ENCODE measurements at places on chromosomes 13 and 19.
A peak's percentile ranks its signal among the peaks of the same experiment; 100 is the strongest.

DNA sequence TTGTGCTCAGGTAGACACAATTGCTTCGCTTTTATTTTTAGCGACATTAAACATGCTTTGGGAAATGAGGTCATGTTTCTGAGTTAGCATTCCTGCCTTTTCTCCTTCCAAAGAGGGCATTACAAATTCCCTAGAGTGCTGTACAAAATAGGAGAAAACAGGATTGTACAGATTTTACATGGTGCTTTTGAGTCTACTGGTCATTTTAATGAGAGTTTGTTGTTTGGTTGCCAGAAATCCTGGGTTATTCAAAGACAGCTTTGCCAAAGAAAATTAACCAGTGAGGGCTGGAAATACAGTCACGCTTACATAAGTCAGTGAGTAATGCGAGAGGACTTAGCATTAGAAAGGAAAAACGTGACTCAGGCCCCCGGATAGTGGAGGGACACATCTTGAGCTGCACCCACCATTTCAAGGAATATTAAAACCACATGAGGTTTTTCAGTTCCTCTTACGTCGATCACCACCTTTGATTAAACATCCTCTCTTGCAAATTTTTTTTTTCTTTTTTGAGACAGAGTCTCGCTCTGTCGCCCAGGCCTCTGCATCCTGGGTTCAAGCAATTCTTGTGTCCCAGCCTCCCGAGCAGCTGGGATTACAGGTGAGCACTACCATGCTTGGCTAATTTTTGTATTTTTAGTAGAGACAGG lies 55.4 kb downstream of the SACS start:
- no peak for DNase-seq
- H3K27me3 ChIP-seq, result peaks cover 10% of the 10 kb centered on the region
- H3K27ac ChIP-seq, result peak overlapping the region; percentile 60
- peak overlapping the region; percentile 16 for H3K4me3 ChIP-seq

GRCh38 chr13:100549316-100549715 lies 39.3 kb downstream of the GGACT start:
- H3K27me3 ChIP-seq, result no peaks in the 10 kb centered on the region
- DNase-seq, result no peak
- peaks cover 35% of the 10 kb centered on the region for H3K4me1 ChIP-seq
- H3K4me3 ChIP-seq, result no peak overlapping the region
- H3K27ac ChIP-seq, result no peak overlapping the region
- H3K36me3 ChIP-seq, result peaks cover 5% of the 10 kb centered on the region

DNA sequence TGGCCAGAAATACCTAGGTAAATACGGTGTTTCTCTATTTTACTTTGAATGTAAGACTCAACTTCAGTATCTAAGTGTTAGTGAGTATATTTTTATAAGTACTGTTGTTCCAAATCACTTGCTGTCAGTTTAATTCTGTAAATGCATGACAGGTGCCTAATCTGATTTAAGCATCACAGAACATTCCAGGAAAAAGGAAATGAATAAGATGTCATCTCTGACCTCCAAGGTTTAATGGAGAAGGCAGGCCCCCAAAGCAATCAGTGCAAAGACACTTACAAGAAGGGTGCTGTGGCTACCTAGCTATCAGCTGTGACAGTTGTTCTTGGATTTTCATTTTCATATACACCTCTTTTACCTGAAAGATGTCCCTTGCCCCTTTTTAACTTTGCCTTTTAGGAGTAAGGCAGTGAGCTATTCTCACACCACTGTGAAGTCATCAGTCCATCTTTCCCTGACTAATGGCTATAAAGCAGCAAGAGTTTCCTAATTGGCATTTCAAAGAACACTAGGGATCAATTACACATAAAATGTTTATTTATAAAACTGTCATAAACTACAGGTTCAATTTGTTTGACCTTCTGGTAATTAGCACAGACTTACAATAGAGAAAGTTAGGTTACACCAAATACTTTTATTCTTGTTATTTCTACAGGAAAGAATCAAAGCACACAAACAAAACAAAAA lies 427.6 kb downstream of the SPRY2 start:
- no peak for DNase-seq
- H3K4me1 ChIP-seq, result peaks cover 3% of the 10 kb centered on the region
- no peak overlapping the region for H3K27ac ChIP-seq
- no peaks in the 10 kb centered on the region for H3K36me3 ChIP-seq
- H3K27me3 ChIP-seq, result no peaks in the 10 kb centered on the region
- no peak overlapping the region for H3K4me3 ChIP-seq

DNA sequence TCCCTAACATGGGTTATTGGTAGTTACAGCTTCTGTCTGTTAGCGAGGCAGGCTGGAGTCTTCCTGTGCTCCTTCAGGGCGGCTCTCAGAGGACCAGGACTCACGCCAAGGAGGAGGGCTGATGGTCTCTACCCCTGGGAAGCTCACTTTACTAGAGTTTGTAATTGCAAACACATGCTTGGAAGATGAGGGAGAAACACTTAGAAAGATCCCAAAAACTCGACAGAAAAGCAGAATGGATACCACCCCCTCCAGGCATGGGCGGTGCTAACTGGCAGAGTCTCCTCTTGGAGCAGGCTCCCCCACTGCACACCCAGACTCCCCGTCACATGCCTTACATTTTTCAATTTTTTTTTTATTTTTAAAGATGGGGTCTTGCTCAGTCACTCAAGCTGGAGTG lies 62.0 kb downstream of the PARP4 start:
- H3K27ac ChIP-seq, result no peak overlapping the region
- H3K4me1 ChIP-seq, result peaks cover 5% of the 10 kb centered on the region
- H3K27me3 ChIP-seq, result no peaks in the 10 kb centered on the region
- DNase-seq, result no peak

- no peak overlapping the region for H3K4me3 ChIP-seq
- H3K4me1 ChIP-seq, result no peaks in the 10 kb centered on the region
- DNase-seq, result no peak
- H3K36me3 ChIP-seq, result peaks cover 11% of the 10 kb centered on the region
- no peak overlapping the region for H3K27ac ChIP-seq
Observed at GRCh38 chr19:5345895-5346386, 5.3 kb upstream of the PTPRS start.
